ENCODE measurements at places on chromosomes 13 and 19. TPM values are rescaled to one million over a fixed set of nuclear protein-coding genes. Genes with fewer than 3 reads are reported as not detected.

CACNG6 gene
- not detected for polyA plus RNA-seq

CYP4F3 gene
- polyA plus RNA-seq = 0.46 TPM

S1PR4 gene
- 24.4 TPM for polyA plus RNA-seq

DHRS12 gene
- polyA plus RNA-seq = 7.4 TPM

ZNF296 gene
- polyA plus RNA-seq = 2.8 TPM

OR4F17 gene
- not detected for polyA plus RNA-seq

HCN2 gene
- polyA plus RNA-seq = 0.23 TPM

AP1M2 gene
- 150 TPM for polyA plus RNA-seq

KLK3 gene
- polyA plus RNA-seq = 1.8 TPM

DGKH gene
- polyA plus RNA-seq = 3.5 TPM

FXYD1 gene
- polyA plus RNA-seq = 6.0 TPM

ZNF575 gene
- polyA plus RNA-seq = 4.2 TPM

SELENOV gene
- polyA plus RNA-seq = not detected

ADAMTS10 gene
- polyA plus RNA-seq = 13.7 TPM

DAPK3 gene
- polyA plus RNA-seq = 66.8 TPM

CEACAM8 gene
- 0.76 TPM for polyA plus RNA-seq

ATP4B gene
- polyA plus RNA-seq = not detected

CSNK1G2 gene
- 31.7 TPM for polyA plus RNA-seq

POU2F2 gene
- 1.6 TPM for polyA plus RNA-seq

GARIN5A gene
- 2.8 TPM for polyA plus RNA-seq

SPRED3 gene
- polyA plus RNA-seq = under 0.01 TPM

RUVBL2 gene
- polyA plus RNA-seq = 36.6 TPM

ANGPTL8 gene
- polyA plus RNA-seq = not detected

CGB7 gene
- not detected for polyA plus RNA-seq

NLRP11 gene
- polyA plus RNA-seq = 0.04 TPM

GNG7 gene
- 6.8 TPM for polyA plus RNA-seq

MBD3L3 gene
- not detected for polyA plus RNA-seq

ZIK1 gene
- 0.60 TPM for polyA plus RNA-seq

SLITRK6 gene
- under 0.01 TPM for polyA plus RNA-seq

CRTC1 gene
- 8.9 TPM for polyA plus RNA-seq

TMEM221 gene
- polyA plus RNA-seq = not detected

LHB gene
- polyA plus RNA-seq = not detected

ZNF763 gene
- polyA plus RNA-seq = 3.9 TPM

NCCRP1 gene
- 0.60 TPM for polyA plus RNA-seq

DCUN1D2 gene
- polyA plus RNA-seq = 6.6 TPM

ZNF480 gene
- 6.0 TPM for polyA plus RNA-seq

PABPC3 gene
- polyA plus RNA-seq = not detected

ZNF793 gene
- polyA plus RNA-seq = 1.2 TPM

ZNF223 gene
- polyA plus RNA-seq = 3.1 TPM

KISS1R gene
- not detected for polyA plus RNA-seq

Measured in sigmoid colon (tissue), 7 donors.